ENCODE measurements at places on chromosomes 7 and 10. TPM values are rescaled to one million over a fixed set of nuclear protein-coding genes. Genes with fewer than 3 reads are reported as not detected.

DNA sequence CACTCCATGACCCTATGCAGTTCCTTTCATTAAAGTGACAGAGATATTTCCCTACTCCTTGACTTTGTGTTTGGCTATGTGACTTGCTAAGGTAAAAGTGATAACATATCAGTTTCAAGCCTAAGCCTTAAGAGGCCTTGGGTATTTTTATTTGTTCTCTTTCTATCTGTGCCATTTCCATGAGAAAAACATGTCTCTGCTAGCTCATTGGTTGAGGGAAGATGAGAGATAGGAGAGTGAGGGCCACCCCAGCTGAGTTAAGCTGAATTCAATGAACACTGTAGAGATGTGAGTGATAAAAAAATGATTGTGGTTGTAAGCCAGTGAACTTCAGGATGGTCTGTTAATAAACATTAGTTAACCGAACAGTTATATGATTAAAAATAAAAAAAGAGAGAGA, 13.4 kb downstream of the TASOR2 start:
- DNase-seq: no peak

DNA sequence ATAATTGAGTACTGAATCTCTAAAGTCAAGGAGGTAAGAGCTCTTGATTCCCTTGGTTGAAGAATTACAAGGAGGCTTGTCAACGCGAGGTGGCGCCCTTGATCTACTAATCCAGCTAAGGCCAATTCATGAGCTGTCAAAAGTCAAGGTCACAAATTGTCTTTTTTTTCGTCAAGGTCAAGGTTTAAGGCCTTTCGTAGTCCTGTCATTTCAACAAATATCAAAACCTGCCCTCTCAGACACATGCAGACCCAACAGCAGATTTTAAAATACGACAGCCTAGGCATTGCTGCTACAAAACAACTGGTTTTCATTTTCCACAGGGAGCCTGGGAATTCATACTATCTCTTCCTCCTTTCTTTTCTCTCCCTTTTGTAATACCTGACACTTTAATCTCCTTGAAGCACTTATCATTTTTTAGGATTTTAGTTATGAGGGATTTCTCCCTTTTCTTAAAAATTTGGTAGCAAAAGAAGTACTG, 3.6 kb downstream of the HOXA13 start:
- peak; percentile 83 for DNase-seq

DNA sequence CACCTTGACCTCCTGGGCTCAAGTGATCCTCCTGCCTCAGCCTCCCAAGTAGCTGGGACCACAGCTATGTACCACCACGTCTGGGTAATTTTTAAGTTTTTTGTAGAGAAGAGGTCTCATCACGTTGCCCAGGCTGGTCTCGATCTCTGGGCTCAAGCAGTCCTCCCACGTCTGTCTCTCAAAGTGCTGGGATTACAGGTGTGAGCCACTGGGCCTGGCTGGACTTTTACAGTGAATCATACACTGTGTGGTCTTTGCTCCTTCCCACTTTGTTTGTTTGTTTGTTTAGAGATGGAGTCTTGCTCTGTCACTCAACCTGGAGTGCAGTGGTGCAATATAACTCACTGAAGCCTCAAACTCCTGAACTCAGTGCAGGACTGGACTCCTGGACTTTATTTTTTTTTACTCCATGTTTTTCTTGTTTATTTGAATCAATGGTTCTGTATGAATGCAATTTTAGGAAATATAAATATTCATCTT, 12.5 kb downstream of the PPIA start:
- DNase-seq: no peak

DNA sequence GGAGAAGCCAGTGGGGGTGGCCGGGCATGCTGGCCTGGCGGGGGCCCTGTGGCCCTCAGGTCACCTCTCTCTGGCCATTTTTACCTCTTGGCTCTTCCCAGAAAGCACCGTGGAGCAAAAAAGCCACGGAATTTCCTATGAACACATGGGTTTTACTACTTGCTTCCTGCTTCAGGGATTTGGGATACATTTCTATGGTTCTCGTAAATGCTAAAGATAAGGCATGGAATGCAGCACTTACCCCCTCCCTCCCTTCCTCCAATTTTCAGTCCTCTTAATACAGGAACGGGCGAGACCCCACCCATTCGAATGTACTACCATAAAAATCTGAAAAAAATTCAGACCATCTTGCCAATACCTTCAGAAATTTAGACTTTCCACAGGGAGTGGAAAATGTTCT, 279.7 kb downstream of the ARHGAP12 start:
- DNase-seq: no peak

DNA sequence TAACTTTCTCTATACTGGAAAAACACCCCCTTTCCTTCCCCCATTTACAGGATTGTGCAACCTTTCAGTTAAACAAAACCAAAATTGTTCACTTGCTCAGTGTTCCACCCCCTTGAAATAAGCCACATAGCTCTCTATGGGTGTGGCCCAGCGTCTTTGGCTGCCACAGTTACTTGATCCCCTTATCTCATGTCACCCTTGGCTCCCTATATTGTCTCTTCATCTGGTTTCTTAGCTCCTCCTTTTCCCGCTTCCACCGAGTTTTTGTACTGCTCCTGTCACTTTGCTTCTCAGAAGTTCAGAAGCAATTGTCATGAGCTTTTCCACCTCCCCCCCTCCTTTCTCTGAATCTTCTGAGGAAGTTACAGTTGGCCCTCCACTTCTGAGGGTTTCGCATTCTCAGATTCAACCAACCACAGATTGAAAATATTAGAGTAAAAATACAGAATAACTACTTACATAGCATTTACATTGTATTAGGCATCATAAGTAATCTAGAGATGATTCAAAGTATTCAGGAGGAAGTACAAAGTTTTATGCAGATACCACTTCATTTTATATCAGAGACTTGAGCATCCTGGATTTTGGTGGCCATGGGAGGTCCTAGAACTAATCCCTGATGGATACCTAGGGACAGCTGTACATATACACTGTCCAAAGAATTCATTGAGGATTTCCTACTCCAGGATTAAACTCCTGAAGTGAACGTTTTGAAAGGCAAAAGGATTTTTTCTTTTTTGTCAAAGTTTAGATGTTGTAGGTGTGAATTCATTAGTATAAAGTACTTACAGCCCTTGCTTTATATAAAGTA, 60.4 kb downstream of the ADD3 start:
- no peak for DNase-seq

DNA sequence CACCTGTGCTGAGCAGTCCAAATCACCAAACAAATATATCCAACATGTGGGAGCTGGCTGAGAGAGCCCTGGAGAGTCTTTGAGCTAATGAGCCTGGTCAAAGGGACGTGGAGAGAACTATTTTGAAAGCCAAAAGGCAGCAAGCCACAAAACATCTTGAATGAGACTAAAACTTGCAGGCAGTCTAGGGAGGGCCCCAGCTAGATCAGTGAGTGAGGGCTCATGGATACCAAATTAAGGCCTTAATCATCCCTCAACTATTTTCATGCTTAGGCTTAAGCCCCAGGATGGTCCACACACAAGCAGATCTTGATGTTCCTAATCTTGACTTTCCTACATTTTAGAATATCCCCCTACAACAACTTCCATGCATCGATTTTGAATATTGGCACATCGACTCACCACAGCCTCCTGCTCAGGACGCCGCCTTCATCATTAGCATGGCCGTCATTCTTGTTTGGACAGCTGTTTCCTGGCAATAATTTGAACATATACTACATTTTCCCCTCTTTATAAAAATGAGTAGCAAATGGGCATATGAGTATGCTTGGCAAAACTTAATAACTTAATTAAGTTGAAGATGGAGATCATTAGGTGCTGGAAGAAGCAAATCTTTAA, 86.9 kb upstream of the ADAM12 start:
- DNase-seq: no peak

DNA sequence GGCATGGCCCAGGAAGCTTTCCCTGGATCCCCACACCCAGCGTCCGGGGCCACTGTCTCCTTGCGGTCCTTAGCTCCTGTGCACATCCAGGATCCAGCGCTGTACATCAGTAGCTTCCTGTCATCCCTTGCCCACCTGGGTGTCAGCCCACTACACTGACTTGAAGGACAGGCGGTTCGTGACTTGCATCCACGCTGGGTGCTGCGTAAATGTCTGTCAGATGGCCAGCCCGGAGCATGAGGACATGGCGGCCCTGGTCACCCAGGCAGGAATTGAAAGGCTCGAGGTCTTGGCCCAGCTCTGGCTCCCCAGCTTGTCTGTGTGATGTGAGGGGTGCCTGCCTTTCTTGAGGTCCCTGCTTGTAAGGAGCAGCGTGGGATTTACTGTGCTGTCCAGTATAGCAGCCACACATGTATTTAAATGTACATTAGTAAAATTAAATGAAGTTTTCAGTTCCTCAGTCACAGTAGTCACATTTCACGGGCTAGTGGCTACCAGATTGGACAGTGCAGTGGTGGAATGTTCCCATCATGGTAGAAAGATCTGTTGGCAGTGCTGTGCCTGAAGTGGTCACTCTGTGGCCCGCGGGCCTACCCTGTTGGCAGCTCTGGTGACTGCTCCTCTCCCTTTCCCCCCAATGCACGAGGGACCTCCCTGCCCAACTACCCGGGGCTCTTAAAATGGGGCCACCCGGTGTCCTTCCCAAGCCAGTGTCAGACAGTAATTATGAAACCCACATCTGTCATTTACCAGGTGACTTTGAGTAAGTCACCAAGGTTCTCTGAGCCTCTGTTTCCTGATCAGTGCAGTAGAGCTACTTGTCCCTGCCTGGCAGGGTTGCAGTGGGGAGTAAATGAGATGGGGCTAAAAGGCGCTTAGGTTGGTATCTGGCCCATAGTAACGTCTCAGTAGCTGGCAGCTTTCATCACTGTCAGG, 97.8 kb upstream of the PPIF start:
- no peak for DNase-seq

DNA sequence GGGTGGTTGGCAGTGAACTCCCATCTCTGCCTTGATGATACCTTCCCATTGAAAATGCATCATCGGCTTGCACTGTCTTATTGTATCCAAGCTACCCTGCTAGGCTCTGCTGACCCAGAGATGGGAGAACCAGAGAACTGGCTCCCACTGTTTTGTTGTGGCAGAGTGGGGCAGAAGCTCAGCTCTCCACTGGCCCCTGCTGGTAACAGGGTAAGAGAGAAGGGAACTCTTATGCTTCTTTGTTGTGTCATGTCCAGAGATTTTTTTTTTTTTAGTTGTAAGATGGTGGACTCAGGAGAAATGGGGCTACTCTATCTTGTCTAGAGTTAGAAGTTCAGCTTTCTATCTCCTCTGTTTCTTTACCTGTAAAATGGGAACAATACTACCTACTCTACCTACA, 100.5 kb upstream of the SDK1 start:
- DNase-seq: no peak

CAMK2B gene
- total RNA-seq: 7.6 TPM

- no peak for DNase-seq
These were observed 82.6 kb upstream of the PCGF5 start for GRCh38 chr10:91137822-91138221.

- DNase-seq: no peak
These were observed 60.2 kb downstream of the WIPF3 start for GRCh38 chr7:29866490-29866930.

DNA sequence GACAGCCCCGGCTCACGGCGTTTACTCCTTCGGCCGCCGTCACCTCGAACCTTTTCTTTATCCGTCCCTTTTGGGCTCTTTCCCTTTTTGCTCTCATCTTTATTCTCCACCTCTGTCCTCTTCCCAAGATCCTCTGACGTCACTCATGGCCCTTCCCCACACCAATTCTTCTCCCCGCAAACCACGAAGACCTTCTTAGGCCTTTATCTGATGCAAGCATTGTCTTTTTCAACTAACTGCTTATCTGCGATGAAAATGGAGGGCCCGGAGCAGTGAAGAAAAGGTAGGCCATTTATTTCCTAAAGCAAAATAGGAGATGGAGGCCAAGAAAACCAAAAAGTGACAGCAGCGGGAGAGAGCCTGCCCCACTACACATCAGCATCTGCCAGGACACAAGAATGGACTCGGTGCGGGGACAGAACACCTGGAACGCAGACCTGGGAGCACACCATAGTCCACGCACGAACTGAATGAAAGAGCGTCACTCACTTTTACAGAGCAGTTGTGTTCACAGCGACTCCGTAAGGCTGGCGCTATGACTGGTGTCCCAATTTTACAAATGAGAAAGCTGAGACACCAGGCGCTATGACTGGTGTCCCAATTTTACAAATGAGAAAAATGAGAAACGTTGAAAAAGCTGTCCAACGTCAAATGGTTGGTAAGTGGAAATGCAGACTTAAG, 45.3 kb downstream of the ZNF777 start:
- no peak for DNase-seq

DNA sequence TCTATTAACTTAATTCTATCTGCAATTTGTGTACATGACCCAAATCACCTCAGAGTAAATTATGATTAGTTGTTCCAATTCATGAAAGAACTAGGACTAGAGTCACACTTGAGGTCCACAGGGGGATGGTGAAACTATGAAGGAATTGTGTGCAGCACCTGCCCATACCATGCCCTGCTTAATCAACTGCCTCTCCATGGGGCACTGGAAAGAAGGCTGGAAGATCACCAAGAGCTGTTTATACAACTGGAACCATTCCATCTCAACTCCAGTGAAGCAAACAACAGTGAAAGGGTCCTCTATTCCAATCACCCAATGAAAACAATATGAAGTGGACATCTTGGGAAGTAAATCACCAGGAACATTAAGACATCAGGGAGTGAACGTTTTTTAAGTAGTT, 98.7 kb upstream of the SEMA3D start:
- DNase-seq: no peak

DNA sequence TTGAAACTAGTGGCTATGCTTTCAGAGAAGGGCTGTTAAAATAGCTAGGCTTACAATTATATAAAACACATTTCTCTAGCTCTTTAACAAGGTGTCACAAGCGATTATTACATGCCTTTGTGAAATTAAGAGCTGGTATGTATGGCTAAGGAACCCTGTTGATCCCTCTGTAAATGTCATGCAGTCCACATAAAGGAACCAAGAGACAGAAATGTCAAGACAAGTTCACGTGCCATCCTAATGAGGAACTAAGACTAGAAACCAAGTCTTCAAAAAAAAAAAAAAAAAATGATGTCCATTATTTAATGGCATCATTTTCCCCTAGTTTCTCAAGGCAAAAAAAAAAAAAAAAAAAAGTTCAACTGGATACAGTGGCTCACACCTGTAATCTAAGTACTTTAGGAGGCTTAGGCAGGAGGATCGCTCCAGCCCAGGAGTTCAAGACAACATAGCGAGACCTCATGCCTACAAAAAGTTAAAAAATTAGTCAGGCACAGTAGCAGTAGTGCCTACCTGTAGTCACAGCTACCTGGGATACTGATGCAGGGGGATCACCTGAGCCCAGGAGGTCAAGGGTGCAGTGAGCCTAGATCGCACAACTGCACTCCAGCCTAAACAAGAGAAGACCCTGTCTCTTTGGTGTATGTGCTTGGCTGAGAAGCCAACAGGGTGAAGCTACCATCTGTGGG, 63.4 kb downstream of the SRPK2 start:
- no peak for DNase-seq

FAM25G gene
- not detected for total RNA-seq

- no peak for DNase-seq
These were observed 603.9 kb downstream of the PTPRN2 start for GRCh38 chr7:157983502-157984422.

DNA sequence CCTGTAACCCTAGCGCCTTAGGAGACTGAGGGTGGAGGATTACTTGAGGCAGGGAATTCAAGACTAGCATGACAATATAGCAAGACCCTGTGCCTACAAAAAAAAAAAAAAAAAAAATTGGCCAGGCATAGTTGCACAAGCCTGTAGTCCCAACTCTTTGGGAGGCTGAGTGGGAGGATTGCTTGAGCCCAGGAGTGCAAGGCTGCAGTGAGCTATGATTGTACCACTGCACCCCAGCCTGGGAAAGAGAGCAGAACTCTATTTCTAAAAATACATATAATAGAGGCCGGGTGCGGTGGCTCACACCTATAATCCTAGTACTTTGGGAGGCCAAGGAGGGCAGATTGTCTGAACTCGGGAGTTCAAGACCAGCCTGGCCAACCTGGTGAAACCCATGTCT, 10.2 kb upstream of the SORBS1 start:
- no peak for DNase-seq

ABCB4 gene
- total RNA-seq: 1.00 TPM
